Hematopoietic multipotent progenitor cell treated with erythropoietin and hydrocortisone succinate and interleukin-3 and kit ligand, for 15 days (in vitro differentiated cells): ENCODE measurements at places on chromosomes 12 and 14.

GRCh38 chr12:2347137-2347843 lies 294.5 kb downstream of the CACNA1C start:
- no peak for DNase-seq

DNA sequence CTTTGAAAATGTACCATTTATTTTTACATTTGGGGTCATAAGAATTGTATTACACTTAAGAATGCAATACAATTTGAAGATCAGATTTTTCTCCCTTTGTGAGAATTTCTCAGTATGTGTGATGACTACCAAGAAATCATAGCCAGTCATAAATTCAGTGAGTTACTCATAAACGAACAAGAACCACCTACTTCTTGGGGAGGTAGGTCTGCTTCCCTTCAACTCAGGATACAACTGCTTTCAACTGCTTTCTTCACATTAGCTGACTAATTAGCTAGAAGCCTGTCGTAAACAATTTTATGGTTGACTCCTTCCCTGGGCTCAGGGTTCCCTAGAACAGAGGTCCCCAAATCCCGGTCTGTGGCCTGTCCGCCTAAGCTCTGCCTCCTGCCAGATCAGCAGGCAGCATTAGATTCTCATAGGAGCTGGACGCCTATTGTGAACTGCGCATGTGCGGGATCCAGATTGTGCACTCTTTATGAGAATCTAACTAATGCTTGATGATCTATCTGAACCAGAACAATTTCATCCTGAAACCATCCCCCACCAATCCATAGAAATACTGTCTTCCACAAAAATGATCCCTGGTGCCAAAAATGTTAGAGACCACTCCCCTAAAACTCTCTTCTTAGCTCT lies 3.7 kb downstream of the ANG start:
- DNase-seq: no peak

GRCh38 chr12:115166698-115167315 lies 482.8 kb upstream of the TBX3 start:
- no peak for DNase-seq

DNA sequence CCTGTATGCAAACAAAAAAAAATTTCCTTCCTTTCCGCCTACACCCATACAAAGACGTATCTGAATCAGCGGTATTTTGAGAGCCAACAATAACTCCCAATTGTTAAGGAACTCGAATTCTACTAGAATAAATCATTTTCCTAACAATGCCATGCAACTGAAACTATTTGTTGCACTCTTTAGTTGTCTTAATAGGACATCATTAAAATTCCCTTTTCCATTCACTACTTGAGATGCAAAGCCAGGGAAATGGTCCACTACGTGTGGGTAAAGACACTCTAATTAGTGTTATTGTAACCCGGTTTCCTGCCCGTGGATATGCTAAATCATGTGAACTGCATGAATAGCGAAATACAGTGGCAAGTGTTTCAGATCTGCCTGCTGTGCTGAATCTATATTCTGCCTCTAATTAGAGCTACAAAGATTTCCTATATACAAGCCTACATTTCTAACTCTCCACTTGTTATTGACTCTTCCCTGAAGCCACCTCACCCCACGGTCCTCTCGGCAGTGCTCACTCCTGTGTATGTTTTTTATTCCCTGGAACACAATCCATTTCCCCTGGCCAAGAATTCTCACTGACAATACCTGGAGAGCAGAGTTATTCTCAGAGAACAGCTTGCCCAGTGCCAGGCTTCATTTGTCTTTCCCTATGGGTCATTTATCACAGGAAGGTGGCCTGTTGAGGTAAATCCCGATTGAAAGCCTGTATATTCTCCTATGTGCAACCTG lies 168.3 kb downstream of the PAWR start:
- DNase-seq: no peak
